ENCODE measurements at places on chromosomes 5 and 9.

- no peak for DNase-seq
Observed at GRCh38 chr5:145951071-145951470, 14.7 kb downstream of the SH3RF2 start.

- DNase-seq = no peak
Observed at GRCh38 chr9:86075132-86076109, 23.9 kb downstream of the GOLM1 start.

GRCh38 chr9:37876376-37876775, 27.6 kb downstream of the SLC25A51 start:
- DNase-seq = no peak

- no peak for DNase-seq
Observed at GRCh38 chr9:131082774-131083512, 13.4 kb upstream of the AIF1L start.

DNA sequence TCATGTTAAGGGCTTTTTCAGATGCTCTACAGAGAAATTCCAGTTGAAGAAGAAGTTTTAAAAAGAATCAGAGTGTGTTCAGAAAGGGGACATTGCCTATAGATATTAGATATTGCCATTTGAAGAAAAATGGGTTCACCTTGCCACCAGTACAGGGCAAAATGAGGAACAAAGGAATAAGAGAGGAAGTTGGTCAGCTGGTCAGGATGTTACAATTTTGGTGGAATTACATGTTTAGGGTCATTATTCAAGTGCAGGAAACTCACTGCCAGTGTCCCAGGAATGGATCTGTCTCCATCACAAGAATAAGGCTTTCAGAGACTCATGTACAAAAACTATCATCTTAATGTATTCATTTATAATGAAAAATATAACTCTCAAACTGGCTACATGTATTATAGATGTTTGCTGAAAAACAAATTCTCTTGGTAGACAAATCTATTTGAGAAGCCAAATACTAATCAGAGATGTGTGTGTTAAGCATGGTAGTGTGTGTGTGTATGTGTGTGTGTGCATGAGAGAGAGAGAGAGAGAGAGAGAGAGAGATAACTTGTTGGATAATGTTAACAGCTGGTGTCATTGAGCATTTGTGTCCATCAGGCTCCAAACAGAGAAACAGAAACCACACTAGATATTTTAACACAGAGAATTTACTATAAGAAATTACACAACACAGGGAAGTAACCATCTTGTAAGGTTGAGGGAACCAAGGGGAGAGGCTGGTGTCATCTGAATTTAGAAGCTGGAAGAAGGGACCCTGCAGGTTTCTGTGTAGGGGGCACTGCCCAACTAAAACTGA, 5.0 kb upstream of the C1QTNF3 start:
- no peak for DNase-seq

- no peak for DNase-seq
Observed at GRCh38 chr5:14650052-14650451, 14.5 kb upstream of the OTULIN start.

- DNase-seq = no peak
Observed at GRCh38 chr5:118776755-118777154, 211.6 kb downstream of the DTWD2 start.

All from ovary (tissue), 10 donors.